ENCODE measurements at places on chromosomes 7 and 10.
A peak's percentile ranks its signal among the peaks of the same experiment; 100 is the strongest.

DNA sequence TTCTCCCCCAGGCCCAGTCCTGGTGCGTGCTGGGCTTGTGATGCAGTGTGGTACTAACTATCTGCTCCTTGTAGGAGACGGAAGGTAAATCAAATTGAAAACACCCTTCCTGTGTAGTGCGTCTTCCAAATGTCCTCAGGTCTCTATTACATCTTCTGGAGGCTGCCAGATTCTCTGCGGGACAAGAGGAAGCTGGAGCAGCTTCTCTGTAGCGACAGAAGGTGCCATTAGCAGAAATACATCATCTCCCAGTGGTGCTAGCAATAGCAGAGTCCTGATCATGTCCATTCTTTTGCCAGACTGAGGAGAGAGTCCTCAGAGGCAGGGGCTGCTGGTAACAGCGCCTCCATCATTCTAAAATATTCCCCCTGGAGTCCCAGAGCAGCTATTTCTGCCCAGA lies 675.2 kb downstream of the LRMDA start:
- no peak for DNase-seq

DNA sequence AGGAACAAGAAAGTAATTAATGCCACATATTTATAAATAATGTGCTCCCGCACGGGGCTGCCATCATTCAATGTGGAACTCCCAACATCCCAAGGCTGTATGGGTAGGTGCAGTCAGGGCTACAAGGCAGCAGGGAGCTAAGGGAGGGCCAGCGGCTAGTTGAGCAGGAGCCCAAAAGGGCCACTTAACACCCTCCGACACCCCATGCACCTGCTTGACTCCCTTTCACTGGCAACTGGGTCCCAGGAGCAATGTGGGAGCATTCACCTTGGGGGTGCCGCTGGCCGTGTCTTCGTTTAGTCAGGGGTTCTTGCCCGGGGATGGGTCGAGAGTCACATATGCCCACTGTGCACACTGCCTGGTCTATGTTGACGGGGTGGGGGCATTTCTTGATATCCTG lies 27.9 kb downstream of the SCART1 start:
- no peak for DNase-seq

DNA sequence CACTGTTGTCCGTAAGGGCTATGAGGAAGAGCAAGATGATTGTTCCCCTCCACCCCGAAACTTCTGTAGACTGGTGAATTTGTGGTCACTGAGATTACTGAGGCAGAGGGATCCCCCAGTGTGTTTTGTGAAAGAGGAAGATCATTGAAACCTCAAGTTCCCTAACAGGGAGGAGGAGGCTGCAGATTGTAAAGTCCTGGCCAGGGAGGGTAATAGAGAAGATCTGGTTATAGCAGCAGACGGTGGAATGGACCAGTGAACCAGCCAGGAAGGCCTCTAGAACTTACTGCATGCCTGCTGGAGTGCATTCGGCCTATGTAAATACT lies 31.1 kb downstream of the LMTK2 start:
- no peak for DNase-seq

DNA sequence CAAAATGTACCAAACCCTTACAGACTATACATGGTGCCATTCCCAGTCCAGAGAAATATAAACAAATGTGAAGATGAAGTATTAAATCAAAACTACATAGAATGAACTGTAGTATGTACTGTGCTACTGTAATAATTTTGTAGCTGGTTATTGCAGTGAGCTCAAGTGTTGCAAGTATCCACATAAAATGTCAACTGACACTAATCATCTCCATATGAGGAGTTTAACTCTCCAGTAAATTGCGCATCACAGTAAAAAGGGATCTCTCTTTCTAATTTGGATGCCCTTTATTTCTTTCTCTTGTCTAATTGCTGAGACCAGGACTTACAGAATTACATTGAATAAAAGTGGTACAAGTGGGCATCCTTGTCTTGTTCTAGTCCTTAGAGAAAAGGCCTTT lies 165.5 kb downstream of the CPED1 start:
- DNase-seq, result no peak

DNA sequence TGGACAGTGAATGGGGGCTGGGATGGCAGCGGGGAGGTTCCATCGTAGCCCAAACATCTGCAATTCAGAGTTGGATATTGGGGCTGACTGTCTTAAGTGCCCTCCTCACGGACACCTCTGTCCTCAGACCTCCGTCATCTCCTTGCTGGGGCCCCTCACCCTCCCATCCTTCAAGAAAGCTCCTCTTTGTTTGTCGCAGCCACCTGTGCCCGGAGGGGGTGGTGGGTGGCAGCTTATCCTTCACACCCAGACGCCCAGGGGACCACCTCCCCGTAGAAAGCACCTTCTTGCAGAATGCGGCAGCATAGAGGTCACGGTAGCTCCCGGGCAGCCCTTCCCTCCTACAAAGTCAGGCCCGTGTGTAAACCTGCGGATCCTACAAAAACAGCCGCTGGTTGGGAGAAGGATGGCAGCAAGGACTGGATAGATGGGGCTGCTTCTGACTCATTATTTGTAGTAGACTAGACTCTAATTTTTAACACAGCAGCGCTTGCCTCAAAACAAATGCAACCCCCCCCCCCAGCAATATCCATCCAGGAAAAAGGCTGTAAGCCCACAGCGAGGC lies 1.3 kb upstream of the PTPRN2 start:
- DNase-seq, result no peak

DNA sequence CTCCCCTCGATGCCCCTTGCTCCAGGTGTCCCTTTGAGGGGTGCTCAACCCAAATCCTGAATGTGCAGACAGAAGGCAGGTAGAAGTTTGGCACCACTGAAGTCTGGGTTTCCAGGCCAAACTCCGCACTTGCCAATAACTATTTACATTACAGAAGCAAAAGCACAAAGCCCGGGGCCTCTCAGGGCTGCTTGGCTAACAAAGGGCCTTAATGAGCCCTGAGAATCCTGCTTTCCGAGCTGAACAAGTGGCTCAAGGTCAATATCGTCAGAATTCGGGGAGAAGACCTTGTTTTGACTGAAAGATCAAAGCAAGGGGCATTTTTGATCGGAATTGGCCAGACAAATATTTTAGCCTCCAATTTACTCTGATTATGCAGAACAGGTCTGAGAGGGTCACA lies 189.9 kb downstream of the HERPUD2 start:
- DNase-seq, result no peak

GRCh38 chr7:36625247-36625646 lies 99.0 kb downstream of the AOAH start:
- peak; percentile 91 for DNase-seq

GRCh38 chr7:79692015-79692414 lies 238.5 kb upstream of the MAGI2 start:
- DNase-seq, result peak; percentile 3

DNA sequence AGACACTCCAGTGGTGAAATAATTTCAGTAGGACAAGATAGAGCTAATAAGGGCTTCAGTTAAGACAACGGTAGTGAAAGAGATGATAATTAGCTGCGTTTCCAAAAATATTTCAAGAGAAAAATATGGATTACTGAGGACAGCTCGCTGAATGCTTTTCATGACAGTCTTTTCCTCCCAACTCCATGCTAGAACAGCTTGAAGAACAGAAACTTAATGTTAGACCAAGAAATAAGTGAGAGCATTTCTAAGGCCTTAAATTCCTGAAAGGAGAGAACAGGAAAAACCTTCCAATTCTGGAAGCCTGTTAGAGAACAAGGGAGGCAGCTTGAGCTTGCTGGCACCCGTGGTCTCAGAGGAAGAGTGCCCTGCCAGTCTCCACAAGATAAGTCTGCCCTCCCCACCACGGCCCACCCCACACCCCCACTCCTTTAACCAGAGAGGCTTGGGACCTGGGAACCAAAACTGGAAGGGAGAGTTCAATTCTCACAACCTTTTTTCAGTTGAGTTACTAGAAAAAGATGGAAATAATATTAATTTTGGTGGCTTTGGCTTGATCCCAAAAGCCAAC lies 1148.0 kb upstream of the CELF2 start:
- no peak for DNase-seq

DNA sequence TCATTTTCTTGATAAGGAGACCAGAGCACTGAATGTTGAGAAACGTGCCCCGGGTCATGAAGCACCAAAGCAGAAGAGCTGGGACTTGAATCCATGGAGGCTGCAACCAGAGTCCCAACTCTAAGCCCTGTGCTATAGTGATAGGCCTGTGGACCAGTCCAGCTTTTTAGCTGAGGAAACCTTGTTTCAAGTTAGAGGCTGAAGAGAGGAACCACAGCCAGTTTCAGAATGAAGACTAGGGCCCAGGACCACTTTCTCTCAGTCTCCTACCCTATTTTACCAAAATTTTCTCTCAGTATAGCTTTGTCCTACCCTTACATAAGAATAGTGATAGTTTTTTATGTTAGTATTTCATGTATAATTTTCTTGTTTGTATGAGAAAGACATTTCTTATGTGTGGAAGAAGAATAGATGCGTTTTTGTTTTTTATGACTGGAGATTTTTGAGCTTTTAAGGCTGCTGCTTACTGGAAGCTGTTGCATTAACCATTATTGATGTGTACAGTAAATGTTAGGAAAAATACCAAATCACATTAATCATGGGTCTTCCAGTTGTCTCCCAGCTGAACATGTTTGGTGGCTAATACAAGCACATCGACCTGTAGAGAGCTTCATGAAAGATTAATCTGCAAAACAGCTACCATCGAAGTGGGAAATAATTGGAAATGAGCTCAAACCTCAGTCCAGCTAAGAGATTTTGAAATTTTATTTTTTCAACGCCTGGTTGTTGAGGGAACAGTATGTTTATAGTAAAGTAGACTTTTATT lies 45.0 kb upstream of the CSTF2T start:
- DNase-seq, result no peak

DNA sequence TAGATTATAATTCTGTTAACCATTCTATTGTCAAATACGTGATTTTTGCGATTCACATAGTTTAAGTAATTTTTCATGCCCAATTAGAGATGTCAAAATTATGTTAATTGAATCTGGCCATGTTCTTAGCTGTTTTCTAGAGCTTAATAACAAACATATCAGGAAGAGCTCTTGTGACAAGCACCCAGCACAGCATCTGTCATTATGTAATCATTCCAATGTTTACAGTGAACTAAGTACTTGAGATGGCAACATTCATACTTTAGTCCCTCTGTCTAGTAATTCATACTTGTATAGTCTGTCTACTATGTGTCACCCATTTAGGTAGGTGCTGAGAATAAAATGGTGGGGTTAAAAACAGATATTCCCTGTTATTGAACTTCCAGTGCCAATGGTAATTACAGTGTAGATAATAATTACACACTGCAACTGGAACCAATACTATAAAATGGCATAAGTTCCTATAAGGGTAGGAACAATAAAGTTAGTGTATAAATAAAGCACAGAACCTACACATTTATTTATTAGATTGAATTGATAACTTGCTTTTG lies 55.2 kb downstream of the ZEB1 start:
- DNase-seq, result no peak

GRCh38 chr10:132385721-132386418 lies 11.1 kb upstream of the PWWP2B start:
- DNase-seq, result no peak

- peak; percentile 54 for DNase-seq
Measured at GRCh38 chr10:4174197-4174596, 389.2 kb upstream of the KLF6 start.

- no peak for DNase-seq
Measured at GRCh38 chr10:45382591-45382990, 8.6 kb downstream of the ALOX5 start.

GRCh38 chr7:23468526-23469149 lies 1.7 kb downstream of the IGF2BP3 start:
- peak; percentile 57 for DNase-seq

DNA sequence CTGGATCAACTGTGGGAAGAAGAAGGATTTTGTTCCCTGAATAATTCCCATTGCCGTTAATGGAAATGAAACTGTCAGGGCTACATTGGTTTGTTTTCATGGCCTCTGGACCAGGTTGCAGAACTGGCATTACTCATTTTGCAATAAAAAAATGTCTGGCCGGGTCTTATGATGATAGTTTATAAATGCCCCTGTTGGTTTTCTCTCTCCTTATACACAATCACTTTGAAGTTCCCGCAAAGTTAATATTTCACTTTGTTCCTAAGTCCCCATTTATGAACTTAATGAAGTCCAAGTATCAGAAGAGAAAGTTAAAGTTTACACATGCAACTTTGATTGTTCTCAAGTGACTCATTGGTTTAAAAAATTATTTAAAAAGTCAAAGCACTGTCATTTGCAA lies 150.7 kb upstream of the PRR15 start:
- DNase-seq, result no peak

DNA sequence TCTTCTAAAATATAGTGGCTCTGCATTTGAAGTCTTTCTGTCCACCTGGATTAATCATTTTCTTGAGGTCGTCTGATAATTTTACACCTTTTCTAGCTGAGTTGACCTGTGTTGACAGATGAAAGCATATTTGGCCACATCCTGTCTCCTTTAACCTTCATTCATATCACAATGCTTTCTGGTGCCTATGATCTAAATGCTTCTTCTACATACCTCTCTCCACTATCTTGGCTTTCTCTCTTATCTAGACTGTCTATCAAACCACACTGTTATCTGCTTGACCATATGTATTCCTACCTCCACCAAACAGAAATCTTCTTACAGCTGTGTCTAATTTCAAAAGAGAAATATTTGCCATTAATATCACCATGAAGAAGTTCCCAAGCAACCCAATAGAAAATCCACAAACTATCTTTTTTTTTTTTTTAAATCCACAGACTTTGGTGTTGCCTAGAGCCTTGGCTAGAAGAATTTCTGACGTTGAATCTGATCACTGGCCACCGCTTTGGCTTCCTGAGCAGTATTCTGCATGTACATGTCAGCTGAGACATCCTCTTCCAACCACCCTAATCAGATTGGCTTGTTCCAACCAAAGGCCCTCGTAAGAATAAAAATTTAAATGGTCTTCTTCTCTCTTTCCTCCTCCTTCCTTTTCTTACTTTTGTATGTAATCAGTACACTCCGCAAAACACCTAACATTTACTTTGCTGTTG lies 66.3 kb upstream of the SP4 start:
- no peak for DNase-seq

DNA sequence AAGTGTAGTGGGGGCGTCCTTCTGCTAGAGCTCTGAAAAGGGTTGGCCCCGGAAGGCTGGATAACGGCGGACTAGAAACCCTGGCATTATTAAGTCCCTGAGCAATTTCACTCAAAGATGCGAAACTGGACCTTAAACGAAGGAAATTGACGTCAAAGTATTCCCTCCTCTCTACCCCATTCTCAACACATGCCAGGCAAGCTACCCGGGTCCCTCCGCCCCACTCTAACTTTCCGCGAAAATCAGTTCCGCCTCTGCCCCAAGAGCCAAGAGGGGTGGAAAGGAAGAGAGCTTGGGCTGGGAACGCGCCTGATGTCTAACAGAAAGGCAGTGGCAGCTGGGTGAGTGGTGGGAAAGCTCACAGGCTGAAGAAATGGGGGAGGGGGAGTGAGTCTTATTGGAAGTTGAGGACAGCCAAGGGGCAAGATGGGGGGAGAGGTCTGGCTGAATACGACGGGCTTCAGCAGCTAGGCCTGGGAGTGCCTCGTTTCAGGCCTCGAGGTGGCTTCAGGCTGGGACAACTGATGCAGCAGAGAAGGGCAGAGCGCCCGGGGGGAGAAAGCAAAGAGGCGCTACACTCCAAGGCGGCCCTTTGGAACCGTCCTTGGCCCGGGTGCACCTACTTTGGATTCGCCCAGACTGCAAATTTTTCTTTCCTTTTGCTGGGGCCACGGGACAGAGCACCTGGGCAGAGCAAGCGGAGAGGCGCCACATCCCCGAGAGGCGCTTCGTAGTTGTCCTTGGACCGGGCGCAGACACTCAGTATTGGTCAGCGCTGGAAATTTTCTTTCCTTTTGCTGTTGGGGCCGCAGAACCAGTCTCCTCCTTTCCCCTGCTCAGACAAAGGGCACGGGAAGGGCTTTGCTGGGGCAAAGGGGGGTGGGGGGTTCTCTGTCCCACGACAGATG lies 2.0 kb upstream of the FEZF1 start:
- DNase-seq, result no peak
